ENCODE measurements at places on chromosomes 5 and 9.

- DNase-seq: peak; percentile 11
Observed at GRCh38 chr9:35164711-35165110, 2.9 kb downstream of the UNC13B start.

DNA sequence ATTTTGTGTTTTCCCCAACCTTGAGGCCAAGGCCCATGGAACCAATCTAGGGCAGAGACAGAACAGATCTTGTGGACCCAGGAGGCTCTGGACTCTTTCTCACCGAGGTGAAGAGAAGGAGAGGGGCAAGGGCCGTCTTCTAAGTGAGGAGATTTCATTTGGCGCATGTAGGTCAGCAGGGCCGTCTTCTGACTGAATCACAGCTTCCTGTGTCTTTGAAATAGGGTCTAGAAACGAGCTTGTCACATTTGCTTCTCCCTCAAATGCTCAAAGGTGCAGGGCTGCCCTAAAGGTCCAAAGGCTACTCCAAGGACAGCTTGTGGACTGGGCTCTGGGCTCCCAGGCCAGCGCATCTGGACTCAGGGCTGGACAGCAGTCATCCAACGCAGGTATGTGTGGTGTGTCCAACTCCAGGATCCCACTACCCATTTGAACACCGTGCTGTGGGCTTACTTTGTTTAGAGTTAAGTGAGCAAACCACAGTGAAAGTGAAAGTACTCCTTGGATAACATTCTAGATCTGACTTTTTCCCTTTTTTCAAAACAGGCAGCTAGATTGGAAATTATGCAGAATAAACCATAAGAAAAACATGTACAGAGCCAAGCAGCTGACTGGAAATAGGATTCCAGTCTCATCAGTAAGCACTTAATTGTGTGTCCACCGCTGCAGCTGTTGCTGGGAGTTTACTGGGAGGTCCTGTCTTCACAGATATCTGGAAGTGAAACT, 357.0 kb downstream of the GADD45G start:
- no peak for DNase-seq

DNA sequence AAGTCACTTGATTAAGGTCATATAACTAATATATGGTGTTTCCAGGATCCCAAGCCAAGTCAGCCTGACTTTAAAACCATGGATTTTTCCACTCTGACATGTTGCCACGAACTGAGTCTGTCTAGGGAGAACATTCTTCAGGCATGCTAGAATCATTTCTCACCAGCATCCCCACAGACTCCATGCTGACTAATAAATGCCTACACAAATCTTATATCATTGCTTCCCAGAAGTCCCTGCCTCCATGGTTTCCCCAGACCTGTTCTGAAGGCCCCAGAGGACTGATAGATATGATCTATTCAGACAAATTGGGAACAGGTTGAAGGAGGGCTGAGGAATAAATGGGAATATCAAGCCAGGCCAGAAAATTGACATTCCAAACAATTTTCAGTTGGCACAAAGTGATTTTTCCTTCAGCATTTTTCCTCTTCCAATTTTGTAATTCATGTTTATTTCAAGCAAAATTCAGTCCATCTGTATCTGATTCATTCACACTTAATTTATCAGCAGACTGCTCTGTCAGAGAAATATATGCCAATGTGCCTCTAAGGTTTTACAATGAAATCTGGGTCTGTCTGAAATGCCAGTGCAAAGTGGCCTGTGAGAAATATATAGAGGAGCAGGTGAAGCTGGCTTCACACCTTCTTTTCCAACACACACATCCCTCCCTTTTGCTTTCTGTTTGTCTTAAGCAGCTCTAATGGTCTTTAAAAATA, 413.6 kb upstream of the TNC start:
- no peak for DNase-seq

GRCh38 chr5:73095564-73096238, 24.7 kb upstream of the TMEM171 start:
- DNase-seq: no peak

GRCh38 chr9:6634444-6634843, 11.1 kb downstream of the GLDC start:
- no peak for DNase-seq

DNA sequence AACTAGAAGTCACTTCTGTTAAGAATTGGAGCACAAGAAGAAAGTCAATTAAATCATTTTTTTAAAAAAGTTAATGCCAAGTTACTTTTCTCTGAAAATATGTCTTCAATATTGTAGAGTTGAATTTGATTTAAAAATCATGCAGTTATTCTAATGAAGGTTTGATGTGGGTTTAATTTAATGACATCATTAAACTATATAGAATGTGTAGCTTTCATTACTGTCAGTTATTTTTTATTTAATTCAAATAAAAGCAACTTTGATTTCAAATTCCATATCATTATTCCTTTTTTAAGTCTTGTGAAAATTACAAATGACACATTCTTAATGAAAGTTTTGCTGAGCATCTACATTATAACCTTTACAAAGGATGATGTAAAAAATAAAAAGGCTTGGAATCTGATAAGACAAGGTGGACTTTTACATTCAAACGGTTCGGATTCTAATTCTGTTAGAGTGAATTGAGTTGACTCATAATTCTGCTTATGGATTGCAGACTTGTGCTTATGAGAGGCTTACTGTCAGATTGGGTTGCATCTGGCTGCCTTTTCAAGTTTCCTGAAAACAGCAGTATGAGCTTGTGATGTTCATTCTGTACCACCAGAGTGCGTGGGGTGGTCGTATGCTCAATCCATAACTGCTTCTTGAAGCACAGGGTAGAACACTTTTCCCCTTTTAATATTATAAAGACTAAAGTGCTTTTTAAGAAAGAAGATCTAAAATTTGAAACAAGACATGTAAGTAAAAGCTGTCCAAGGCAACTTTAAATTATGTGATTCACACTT, 253.0 kb upstream of the ARRDC3 start:
- no peak for DNase-seq

DNA sequence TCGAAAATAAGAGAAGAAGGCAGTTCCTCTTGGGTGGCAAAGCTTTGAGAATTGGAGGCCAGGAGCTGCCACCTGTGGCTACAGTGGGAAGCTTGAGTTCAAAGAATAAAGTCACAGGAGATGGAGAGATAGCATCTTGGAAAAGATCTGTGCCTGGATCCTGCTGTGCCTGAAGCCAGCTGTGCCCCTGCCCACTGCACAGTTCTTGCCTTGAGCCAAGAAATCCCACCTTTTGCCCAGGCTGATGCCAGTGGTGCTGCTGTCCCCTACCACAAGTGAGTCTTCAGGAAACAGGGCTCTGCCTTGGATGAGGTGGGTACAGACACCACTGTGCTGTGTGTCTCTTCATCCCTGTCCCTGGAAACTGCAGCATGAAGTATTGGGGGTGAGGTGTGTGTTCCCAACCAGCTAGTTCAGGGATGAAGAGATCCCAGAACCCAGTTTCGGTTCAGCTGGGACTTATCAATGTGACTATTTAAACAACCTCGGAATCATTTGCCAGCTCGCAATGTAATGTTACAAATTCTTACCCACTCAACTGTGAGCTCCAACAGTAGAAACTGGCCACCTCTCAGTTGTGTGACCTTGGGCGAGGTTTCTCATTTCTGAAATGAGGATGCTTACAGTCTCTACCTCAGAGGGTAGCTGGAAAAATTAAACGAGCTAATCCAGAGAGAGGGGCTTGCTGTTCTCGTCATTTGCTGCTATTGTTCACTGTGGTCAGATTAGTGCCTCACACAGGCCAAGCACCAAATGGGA, 5.9 kb downstream of the IER5L start:
- no peak for DNase-seq

DNA sequence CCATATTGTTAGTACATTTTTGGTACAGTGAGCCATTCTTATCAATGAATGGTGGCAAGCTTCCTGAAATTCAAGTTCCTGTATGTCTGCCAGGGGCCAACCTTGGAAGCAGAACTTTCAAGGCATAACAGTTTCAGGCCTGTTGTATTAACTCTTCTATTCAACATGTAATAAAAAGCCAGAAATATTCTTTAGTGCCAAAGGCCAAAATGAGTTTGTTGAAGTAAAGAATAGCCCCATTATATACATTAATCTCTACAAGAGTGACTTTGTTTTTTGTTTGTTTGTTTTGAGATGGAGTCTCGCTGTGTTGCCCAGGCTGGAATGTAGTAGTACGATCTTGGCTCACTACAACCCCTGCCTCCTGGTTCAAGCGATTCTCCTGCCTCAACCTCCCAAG, 321.3 kb downstream of the KDM4C start:
- DNase-seq: no peak

- peak; percentile 63 for DNase-seq
Observed at GRCh38 chr9:92668746-92669526, 995 bp downstream of the IPPK start.

- no peak for DNase-seq
Observed at GRCh38 chr9:114754581-114754980, 51.3 kb downstream of the TNFSF15 start.

- DNase-seq: no peak
Observed at GRCh38 chr9:105087910-105088898, 156.2 kb upstream of the SLC44A1 start.

DNA sequence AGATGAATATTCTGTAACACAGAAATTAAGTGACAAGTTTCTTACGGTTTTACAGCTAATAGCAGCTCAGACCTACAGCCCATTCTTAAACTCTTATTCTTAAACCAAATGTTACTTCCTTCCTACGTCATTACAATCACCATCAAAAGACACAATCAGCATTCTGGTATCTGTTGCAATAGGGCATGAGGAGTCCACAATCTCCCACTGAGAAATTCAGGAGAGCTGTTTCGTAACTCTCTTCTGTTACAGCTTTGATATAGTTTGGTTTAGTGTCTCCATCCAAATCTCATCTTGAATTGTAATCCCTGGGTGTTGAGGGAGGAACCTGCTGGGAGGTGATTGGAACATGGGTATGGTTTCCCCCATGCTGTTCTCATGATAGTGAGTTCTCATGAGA, 163.4 kb downstream of the GAS1 start:
- DNase-seq: no peak

GRCh38 chr9:13213337-13213736, 66.2 kb downstream of the MPDZ start:
- DNase-seq: no peak

DNA sequence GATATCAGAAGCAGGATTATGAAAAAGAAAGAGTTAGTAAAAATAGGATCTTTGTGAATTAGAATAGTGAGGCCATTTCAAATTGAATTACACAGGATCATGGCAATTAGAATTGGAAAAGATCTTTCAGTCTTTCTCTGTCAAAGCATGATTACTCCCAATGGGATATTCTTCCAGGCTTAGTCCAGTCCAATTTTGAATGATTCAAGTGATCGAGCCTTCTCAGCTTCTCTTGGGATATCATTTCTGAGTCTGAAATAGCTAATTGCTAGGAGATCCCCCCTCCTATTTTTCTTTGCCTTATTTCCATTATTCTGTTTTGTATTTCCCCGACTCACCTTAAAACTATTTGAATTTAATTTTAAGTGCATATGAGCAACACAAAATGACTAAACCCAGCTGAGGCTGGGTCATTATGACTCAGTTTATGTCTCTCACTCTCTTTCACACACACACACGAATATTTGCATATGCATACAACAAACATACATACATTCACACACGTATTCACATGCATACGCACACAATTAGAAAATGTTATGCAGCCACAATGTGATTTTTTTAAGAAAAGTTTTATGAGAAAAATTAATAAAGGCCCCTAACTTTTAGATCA, 34.8 kb upstream of the EFNA5 start:
- no peak for DNase-seq

- no peak for DNase-seq
Observed at GRCh38 chr5:119077444-119077843, 6.6 kb downstream of the DMXL1 start.

- DNase-seq: no peak
Observed at GRCh38 chr9:2354856-2355696, 266.5 kb upstream of the VLDLR start.

GRCh38 chr5:15004506-15004905, 132.9 kb upstream of the ANKH start:
- no peak for DNase-seq

- DNase-seq: no peak
Observed at GRCh38 chr5:171317230-171317629, 8.2 kb downstream of the TLX3 start.

DNA sequence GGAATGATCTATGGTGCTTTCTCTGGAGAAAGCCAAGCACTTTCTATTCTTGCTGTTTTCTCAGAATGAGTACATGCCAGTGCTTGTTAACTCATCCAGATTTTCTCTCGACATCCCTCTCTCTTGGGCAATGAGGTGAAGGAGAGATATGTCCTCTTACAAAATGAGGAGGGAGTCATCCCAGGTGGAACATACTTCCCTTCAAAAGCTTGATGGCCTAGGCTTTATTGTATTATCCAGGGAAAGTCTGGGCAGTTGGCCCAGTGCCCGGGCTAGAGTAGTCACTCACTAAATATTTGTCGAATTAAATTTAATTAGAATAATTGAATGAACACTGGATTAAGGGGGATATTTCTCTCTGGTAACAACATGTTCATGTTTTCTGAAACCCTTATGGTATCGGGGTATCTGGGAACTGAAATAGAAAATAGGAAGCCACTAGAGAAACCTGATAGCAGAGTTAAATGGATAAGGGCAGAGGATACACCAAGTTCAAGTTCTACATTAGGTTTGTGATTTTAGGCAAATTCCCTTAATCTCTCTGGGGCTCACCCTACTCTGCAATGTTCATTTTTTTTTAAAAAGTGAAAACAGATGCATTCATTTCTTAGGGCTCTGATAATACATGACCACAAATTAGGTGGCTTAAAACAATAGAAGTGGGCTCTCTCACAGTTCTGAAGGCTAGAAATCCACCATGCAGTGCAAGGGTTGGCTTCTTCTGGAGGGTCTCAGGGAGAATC, 99.6 kb downstream of the LIFR start:
- no peak for DNase-seq

GRCh38 chr9:85331626-85332025, 410.1 kb downstream of the AGTPBP1 start:
- no peak for DNase-seq

- DNase-seq: no peak
Observed at GRCh38 chr9:124743686-124744348, 27.3 kb downstream of the NR6A1 start.

GRCh38 chr9:110835404-110835803, 166.8 kb downstream of the MUSK start:
- peak; percentile 95 for DNase-seq

GRCh38 chr9:89278551-89278950, 32.4 kb upstream of the CKS2 start:
- no peak for DNase-seq

DNA sequence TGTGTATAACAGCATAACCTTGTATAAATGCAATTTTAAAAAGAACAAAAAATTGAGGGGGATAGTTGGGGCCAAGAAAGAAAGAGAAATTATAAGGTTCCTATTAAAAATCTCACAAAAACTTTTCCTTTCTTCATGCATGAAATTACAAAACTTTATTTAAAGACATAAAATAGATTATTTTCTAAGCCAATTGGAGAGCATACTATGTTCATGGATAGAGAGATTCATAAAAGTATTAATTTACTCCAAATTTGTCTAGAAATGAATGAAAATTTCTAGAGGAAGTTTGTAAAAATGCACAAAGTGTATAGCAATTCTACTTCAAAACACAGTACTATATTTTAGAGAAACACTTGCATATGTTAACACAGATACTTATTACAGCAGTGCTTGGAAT, 200.4 kb downstream of the PCSK1 start:
- DNase-seq: no peak

- no peak for DNase-seq
Observed at GRCh38 chr9:92763721-92764380, 782 bp downstream of the BICD2 start.

All from SW 1271 (cell line).